ENCODE measurements at places on chromosomes 2 and 18. TPM values are rescaled to one million over a fixed set of nuclear protein-coding genes. Genes with fewer than 3 reads are reported as not detected.
A peak's percentile ranks its signal among the peaks of the same experiment; 100 is the strongest.

DNA sequence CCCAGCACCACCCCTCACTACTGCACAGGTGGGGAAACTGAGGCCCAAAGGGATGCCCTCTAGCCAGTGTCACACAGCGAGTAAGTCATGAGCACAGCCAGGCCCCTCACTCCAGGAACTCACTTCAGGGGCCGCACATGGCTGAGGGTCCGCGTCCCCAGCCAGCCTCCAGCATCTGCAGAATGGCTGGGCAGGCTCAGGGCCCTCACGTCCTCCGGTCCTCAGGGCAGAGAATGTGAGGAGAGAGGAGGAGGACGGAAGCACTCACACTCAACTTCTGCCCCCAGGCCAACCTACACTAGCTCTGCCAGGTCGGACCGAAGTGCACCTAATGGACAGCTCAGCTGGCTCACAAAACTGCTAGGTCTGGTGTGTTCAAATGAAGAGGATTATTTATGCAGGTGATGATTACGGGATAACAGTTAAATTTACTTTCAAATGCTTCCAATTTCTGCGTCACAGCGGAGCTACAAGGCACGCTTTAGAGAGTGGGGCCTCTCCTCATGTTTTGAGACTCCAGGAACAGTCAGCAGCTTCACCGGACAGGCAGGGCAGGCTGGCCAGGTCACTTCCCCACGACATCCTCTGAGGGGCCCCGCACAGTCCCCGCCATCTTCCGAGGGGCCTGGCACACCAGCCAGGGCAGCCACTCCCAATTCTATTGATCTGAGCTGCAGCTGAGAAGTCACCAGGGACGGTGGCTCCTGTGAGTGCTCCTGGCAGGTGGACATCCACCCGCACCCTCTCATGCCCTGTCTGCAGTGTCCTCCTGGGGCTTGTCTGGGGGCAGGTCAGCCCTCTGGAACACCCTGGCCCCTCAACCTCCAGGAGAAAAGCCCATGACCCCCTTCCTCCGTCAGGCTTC is 26.5 kb downstream of the KIF1A start:
- DNase-seq: peak; percentile 47

- DNase-seq: no peak
Measured at GRCh38 chr18:58882044-58882443, 17.4 kb downstream of the ZNF532 start.

DNA sequence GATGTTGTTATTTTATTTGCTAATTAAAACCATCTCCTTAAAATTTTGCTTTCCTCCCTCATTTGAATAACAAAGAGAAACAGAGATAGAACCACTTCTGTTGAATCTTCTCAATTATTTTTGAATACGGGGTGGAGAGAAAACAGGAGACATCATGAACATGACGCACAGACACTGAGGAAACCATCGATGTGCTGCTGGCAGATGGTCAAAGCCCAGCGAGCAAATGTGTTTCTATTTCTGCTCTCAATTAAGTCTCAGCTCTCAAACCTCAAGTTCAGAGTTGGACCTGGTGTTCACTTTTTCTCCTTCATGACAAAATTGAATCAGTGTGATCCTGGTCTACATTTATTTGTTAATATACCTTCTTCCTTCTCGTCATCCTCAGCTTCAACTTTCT is 36.1 kb upstream of the TWIST2 start:
- DNase-seq: no peak

DNA sequence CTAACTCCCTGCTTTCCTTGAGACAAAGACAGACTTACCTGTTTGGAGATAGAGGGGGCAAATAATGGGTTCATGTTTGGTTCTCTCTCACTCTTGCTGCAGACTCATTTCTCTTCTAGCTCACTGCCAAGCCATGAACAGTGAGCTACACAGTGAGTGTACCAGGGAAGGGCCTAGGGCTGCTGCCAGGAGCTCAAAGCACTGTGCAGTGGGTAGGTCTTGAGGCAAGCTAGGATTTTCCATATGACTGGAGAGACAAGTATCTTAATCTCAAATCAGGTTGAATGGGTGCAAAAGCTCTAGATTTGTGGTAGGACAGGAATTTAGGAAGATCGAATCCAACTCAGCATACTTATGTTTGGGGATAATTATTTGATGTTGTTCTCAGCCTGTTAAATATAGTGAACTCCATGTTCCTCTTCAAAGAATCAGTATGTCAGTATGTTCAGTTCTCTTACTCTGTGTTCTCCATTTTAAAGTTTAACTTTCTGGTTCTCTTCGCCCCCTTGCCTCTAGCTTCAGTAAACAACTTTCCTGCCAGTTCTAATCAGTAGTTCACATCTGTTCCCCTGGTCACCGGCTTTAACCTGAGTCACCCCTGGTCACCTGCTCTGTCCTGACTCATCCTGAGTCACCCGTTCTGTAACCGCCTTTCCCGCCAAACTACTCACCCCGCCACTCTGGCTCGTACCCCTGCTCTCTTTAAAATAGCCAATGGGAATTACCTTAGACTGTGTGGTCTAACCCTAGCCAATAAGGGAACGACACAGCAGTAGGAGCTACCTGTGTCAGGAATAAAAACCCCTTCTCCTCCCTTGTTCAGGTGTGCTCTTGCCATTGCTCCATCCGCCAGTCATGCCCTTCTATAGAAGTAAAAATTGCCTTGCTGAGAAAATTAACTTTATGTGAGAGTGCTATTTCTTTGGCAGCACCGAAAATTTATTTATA is 21.9 kb downstream of the SLC25A52 start:
- DNase-seq: no peak

Gene PCARE
- total RNA-seq: not detected
